ENCODE measurements at places on chromosomes 11 and 22. TPM values are rescaled to one million over a fixed set of nuclear protein-coding genes. Genes with fewer than 3 reads are reported as not detected.

KLHDC7B gene
- total RNA-seq, result 5.3 TPM

CELSR1 gene
- 0.41 TPM for total RNA-seq

MUC2 gene
- total RNA-seq, result not detected

OR56A3 gene
- not detected for total RNA-seq

KREMEN1 gene
- 0.23 TPM for total RNA-seq

PRMT3 gene
- total RNA-seq, result 21.6 TPM

PIH1D2 gene
- 0.59 TPM for total RNA-seq

SLC22A6 gene
- not detected for total RNA-seq

FAM181B gene
- not detected for total RNA-seq

AASDHPPT gene
- total RNA-seq, result 30.8 TPM

PTPRCAP gene
- total RNA-seq, result 308 TPM

MAJIN gene
- not detected for total RNA-seq

INSC gene
- 0.11 TPM for total RNA-seq

DDX17 gene
- total RNA-seq, result 423 TPM

RTN3 gene
- total RNA-seq, result 68.5 TPM

KAT5 gene
- total RNA-seq, result 67.3 TPM
